ENCODE measurements at places on chromosomes 2 and 18. TPM values are rescaled to one million over a fixed set of nuclear protein-coding genes. Genes with fewer than 3 reads are reported as not detected.

DPY30 gene
- 45.6 TPM for polyA plus RNA-seq

RIT2 gene
- polyA plus RNA-seq: not detected

ASB18 gene
- polyA plus RNA-seq: 4.4 TPM

SIX3 gene
- polyA plus RNA-seq: not detected

GRCh38 chr2:166643980-166644379, 149.9 kb upstream of the SCN7A start:
- DNase-seq: no peak

GRCh38 chr2:134253117-134253704, 661 bp upstream of the MGAT5 start:
- no peak for DNase-seq

- DNase-seq: no peak
Measured at GRCh38 chr2:189639007-189639609, 22.2 kb upstream of the ASNSD1 start.

- DNase-seq: no peak
Measured at GRCh38 chr2:198322275-198322674, 517.9 kb downstream of the PLCL1 start.

- DNase-seq: no peak
Measured at GRCh38 chr2:128832946-128833663, 514.4 kb upstream of the HS6ST1 start.

- no peak for DNase-seq
Measured at GRCh38 chr2:31202041-31202440, 15.3 kb downstream of the CAPN14 start.

DNA sequence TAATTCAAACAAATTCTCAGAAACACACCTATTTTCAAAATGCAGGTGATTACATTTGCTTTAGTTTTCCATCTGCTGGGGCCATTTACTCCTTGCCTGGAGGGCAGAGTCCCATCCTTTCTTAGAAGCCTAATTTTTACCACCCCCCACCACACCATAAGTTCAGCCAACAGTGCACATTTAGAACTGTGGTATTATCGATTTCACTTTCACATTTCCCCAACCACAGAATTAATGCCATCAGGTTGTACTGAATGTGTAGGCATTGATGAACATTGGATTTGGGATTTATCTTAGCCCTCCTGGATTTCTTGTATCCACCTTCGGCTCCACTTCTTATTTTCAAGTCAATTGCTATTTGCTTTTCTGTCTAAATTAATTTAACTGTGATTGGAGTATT, 4.5 kb downstream of the SCYGR3 start:
- no peak for DNase-seq

- DNase-seq: peak; percentile 46
Measured at GRCh38 chr2:39664888-39665591, 677 bp upstream of the TMEM178A start.

GRCh38 chr18:71223486-71223885, 934.6 kb downstream of the SOCS6 start:
- DNase-seq: no peak

DNA sequence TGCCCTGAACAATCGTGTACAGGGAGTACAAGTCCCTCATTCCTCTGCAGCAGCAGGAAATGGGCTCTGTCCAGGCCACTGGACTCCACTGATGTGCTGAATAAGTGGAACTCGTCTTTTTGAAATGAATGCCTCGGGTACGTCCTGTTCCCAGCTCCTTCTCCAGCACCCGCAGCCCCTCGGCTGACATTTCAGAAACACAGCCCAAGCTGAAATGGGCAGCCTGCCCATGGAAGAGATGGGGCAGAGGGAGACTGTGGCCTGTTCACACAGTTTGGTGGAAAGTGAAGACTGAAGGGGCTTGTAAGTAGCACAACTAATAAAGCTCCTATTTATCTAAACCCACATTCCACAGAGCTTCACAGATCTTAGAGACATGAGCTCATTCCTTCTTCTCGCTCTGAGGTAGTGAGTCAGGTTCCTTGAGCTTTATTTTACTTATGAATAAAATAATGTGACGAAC, 498.6 kb downstream of the TXNL1 start:
- DNase-seq: peak; percentile 64

DNA sequence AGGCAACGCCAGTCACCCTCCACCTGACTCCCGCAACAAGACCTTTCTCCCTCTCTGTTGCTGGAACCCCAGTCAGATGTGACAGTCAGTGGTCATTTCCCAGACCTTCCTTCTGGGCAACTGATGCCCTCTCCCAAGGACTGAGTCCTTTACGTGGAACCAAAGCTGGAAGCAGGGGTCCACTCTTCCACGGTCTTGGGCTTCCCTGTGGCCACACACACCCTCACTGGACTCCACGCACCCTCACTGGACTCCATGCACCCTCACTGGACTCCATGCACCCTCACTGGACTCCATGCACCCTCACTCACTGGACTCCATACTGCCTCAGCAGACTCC, 7.1 kb downstream of the PTMA start:
- DNase-seq: no peak

DNA sequence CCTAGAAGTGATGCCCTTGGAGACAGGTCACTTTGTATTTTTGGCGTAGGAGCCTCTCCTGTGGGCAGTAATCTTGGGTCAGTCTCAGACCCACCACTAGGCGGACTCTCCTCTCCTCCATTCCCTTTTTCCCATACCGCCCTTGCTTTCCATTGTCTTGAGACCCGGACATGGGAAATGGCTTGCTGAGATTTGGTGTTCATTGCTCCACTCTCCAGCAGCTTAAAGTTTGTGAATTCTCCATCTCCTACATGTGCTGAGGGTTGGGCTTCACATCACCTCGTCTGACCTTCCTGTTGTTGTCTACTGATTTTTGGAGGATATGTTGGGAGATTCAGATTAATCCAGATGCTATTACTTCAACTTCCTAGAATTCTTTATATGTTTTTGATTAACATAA, 159.2 kb upstream of the RAB12 start:
- DNase-seq: peak; percentile 11

- no peak for DNase-seq
Measured at GRCh38 chr2:147182260-147182659, 662.6 kb upstream of the ACVR2A start.
